ENCODE measurements at places on chromosomes 7 and 10. TPM values are rescaled to one million over a fixed set of nuclear protein-coding genes. Genes with fewer than 3 reads are reported as not detected.
A peak's percentile ranks its signal among the peaks of the same experiment; 100 is the strongest.

DNA sequence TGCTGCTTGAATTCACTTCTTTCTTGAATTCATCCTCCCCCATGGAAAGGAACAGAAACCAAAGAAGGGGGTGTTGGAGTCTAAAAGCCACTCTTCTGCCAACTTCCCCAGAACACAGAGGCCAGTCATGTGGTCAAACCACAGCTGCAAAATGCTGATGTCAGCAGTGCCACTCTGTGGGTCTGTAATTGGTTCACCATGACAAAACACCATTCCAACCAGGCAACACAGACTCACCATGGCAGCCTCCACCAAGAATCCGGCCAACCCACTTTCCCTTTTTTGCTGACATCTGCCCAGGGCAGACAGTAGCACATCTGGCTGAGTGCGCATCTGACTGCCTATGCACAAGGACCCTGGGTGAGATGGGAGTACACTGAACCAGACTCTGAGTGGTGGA, 16.8 kb downstream of the OSBPL3 start:
- no peaks in the 10 kb centered on the region for H3K27me3 ChIP-seq
- H3K27ac ChIP-seq, result peak overlapping the region; percentile 27
- H3K36me3 ChIP-seq, result no peaks in the 10 kb centered on the region
- H3K4me1 ChIP-seq, result peaks cover 6% of the 10 kb centered on the region

DNA sequence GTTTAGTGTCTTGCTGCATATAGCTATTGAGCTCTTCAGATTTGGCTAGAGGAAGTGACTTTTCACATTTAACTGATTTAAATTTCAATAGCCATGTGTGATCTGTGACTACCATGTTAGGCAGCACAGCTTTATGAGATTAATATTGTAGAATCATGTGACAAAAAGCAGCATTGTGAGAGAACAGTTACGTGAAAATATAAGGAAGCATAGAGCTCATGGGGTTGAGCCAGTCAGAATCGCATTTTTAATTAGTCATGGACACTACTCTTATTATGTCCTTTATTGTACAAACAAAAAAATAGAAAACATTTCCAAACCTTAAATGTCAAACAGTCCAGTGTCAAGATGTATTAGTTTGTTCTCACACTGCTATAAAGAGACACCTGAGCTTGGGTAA, 48.0 kb downstream of the MTURN start:
- H3K27me3 ChIP-seq, result no peaks in the 10 kb centered on the region
- H3K4me3 ChIP-seq, result no peak overlapping the region
- no peaks in the 10 kb centered on the region for H3K4me1 ChIP-seq
- no peak for DNase-seq
- no peaks in the 10 kb centered on the region for H3K36me3 ChIP-seq
- no peak overlapping the region for H3K27ac ChIP-seq

DNA sequence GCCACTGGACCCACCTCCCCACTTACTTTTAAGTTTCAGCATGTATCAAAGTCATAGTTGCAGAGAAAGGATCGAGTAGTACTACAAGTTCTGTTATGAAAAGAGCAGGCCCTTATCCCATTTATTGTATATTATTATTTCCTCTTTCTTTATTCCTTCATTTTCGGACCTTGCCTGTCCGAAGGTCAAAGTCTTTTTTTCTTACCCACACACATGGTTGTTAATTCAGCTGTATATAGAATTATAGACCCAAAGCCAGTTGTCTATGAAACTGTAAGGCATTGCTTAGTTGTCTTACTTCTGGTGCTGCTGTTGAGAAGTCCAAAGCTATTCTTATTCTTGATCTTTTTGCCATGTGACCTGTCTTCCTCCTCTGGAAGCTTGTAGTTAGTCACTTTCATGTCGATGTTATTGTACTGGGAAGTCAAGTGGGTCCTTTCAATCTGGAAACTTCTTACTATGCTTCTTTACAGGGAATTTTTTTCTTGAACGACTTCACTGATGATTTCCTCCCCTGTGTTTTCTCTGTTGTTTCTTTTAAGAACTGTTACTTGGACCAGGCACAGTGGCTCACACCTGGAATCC, 8.3 kb downstream of the NUDT5 start:
- H3K36me3 ChIP-seq, result peaks cover 34% of the 10 kb centered on the region
- H3K27ac ChIP-seq, result no peak overlapping the region
- no peak overlapping the region for H3K4me3 ChIP-seq
- H3K4me1 ChIP-seq, result no peaks in the 10 kb centered on the region
- H3K27me3 ChIP-seq, result no peaks in the 10 kb centered on the region

GRCh38 chr10:49056356-49056755, 59.0 kb downstream of the VSTM4 start:
- no peaks in the 10 kb centered on the region for H3K36me3 ChIP-seq
- H3K27ac ChIP-seq, result no peak overlapping the region
- H3K4me1 ChIP-seq, result no peaks in the 10 kb centered on the region
- H3K4me3 ChIP-seq, result no peak overlapping the region
- no peak for DNase-seq
- no peaks in the 10 kb centered on the region for H3K27me3 ChIP-seq

GRCh38 chr7:42471573-42472174, 234.7 kb upstream of the GLI3 start:
- H3K36me3 ChIP-seq, result no peaks in the 10 kb centered on the region
- no peak overlapping the region for H3K27ac ChIP-seq
- H3K27me3 ChIP-seq, result no peaks in the 10 kb centered on the region
- no peak for DNase-seq

- H3K27me3 ChIP-seq, result no peaks in the 10 kb centered on the region
- H3K36me3 ChIP-seq, result no peaks in the 10 kb centered on the region
- H3K4me3 ChIP-seq, result no peak overlapping the region
- peaks cover 4% of the 10 kb centered on the region for H3K4me1 ChIP-seq
Observed at GRCh38 chr10:116765648-116766081, 23.3 kb upstream of the HSPA12A start.

- no peak overlapping the region for H3K27ac ChIP-seq
- DNase-seq, result no peak
- no peaks in the 10 kb centered on the region for H3K4me1 ChIP-seq
Observed at GRCh38 chr10:5575144-5575481, 50.4 kb downstream of the CALML3 start.

DNA sequence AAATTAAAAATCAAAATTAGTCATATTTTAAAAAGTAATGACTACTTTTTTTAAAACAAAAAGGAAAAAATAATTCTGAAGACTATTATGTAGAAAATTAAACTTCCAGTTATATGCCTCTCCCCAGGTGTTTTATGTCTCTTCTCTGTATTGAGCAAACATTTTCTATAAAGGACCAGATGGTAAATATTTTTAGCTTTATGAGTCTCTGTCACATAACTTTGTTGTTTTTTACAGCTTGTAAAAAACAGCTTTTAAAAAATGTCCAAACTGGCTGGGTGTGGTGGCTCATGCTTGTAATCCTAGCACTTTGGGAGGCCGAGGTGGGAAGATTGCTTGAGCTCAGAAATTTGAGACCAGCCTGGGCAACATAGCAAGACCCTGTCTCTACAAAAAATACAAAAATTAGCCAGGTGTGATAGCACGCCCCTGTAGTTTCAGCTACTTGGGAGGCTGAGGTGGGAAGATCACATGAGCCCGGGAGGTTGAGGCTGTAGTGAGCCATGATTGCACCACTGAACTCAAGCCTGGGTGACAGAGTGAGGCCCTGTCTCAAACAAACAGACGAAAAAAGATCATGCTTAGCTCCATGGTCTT, 23.5 kb downstream of the GARS1 start:
- no peaks in the 10 kb centered on the region for H3K36me3 ChIP-seq
- H3K4me3 ChIP-seq, result no peak overlapping the region
- DNase-seq, result no peak
- no peak overlapping the region for H3K27ac ChIP-seq
- H3K4me1 ChIP-seq, result no peaks in the 10 kb centered on the region

- no peak overlapping the region for H3K4me3 ChIP-seq
- DNase-seq, result no peak
- H3K36me3 ChIP-seq, result no peaks in the 10 kb centered on the region
- no peaks in the 10 kb centered on the region for H3K27me3 ChIP-seq
Observed at GRCh38 chr7:150968734-150969372, 9.3 kb downstream of the KCNH2 start.

GRCh38 chr7:1066242-1066588, 21.7 kb upstream of the GPER1 start:
- no peak overlapping the region for H3K27ac ChIP-seq
- no peaks in the 10 kb centered on the region for H3K27me3 ChIP-seq
- peaks cover 13% of the 10 kb centered on the region for H3K4me1 ChIP-seq
- no peaks in the 10 kb centered on the region for H3K36me3 ChIP-seq
- peak overlapping the region; percentile 31 for H3K4me3 ChIP-seq

GRCh38 chr10:89314676-89315075, 12.8 kb downstream of the IFIT2 start:
- no peaks in the 10 kb centered on the region for H3K27me3 ChIP-seq
- no peak overlapping the region for H3K27ac ChIP-seq
- no peak overlapping the region for H3K4me3 ChIP-seq
- no peaks in the 10 kb centered on the region for H3K36me3 ChIP-seq

DNA sequence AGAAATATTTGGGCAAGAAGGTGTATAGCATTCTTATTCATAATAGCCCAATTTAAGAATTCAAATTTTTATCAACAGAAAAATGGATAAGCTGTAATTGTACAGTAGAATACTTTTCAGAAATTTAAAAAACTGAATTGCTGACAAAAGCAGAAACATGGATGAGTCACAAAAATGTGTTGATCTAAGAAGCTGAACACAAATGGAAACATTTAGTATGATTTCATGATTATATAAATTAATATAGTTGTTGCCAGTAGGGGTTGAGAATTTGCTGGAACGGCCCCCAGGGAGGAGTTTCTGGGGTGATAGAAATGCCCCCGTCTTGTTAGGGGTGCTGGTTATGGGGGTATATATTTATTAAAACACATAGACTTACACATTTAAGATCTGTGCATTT, 179.1 kb downstream of the KLF6 start:
- H3K36me3 ChIP-seq, result no peaks in the 10 kb centered on the region
- no peak for DNase-seq
- no peaks in the 10 kb centered on the region for H3K27me3 ChIP-seq

GRCh38 chr7:1940863-1941262, 270.8 kb downstream of the ELFN1 start:
- DNase-seq, result peak; percentile 44
- H3K27ac ChIP-seq, result peak overlapping the region; percentile 83
- H3K36me3 ChIP-seq, result no peaks in the 10 kb centered on the region
- H3K27me3 ChIP-seq, result no peaks in the 10 kb centered on the region

GRCh38 chr10:42962110-42962901, 114.6 kb upstream of the RET start:
- H3K27ac ChIP-seq, result no peak overlapping the region
- peak; percentile 31 for DNase-seq
- no peak overlapping the region for H3K4me3 ChIP-seq
- H3K36me3 ChIP-seq, result no peaks in the 10 kb centered on the region
- no peaks in the 10 kb centered on the region for H3K4me1 ChIP-seq
- no peaks in the 10 kb centered on the region for H3K27me3 ChIP-seq

- no peak overlapping the region for H3K27ac ChIP-seq
- no peaks in the 10 kb centered on the region for H3K27me3 ChIP-seq
- DNase-seq, result no peak
- no peaks in the 10 kb centered on the region for H3K36me3 ChIP-seq
- no peaks in the 10 kb centered on the region for H3K4me1 ChIP-seq
Observed at GRCh38 chr7:33346055-33346454, 216.7 kb downstream of the BBS9 start.

DNA sequence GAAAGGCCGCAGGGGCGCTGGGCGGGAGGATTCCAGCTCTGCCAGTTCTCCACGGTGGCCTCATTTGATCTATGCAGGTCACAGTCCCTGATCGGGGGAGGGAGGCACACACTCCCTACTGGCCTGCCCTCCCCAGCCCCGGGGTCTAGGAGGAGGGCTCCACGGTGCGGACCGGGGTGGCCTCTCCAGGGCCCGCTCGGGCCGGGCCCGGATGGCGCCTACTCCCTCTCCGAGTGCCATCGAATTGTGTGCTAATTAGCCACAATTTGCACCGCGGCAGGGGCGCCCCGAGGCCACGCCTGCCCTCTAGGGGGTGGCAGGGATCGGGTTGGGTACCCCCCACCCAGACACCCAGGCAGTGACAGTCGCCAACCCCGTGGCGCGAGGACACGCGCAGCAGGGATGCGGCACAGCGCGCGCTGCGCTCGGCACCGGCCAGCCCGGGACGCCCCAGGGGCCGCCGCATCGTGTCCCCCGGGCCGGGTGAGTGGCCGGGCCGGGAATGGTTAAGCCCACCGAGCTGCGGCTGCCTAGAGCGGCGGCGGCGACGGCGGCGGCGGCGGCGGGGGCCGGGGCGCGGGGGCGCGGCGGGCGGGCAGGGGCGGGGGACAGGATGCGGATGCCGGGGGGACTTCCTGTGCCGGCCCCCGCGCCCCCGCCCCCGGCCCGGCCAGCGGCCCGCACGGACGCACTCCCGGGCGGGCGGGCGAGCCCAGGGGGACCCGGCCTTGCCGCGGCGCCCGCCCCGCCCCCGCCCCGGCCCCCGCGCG, at the start of gene ZNF853:
ZNF853 (plus strand) TSS at position 658 of the 770 bp plus-strand sequence. CDS start 565 bp downstream, outside the sequence.
- H3K4me3 ChIP-seq, result peak within 1 kb of the TSS; percentile 62
- no peaks in the 10 kb centered on the region for H3K27me3 ChIP-seq
- H3K27ac ChIP-seq, result peak within 1 kb of the TSS; percentile 70

DNA sequence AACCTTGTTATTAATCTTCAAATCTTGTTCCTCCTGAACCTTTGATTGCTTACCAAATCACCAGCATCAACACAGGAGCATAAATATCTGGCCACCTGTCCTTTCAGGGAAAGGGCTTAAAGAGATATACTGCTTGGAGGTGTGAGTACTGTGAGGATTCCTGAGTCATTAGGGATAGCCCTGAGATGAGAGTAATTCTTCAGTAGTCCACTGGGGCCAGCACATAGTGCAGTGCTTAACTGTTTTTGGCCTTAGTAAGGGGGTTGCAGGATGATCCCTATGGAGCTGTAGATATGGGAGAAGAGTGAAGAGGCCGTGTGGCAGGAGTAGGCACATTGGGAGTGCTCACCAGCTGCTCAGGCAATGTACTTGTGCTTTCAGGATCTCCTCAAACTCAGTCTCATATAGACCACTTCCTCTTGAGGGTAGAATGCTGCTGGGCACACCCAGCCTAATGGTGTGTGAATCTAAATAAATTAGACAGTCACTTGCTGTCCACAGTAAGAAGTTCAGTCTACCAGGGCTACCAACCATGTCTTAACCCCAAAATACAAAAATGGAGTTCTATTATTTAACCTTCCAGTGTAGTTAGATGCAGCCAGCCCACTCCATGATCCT, 26.5 kb upstream of the GPR141 start:
- DNase-seq, result no peak
- H3K4me1 ChIP-seq, result no peaks in the 10 kb centered on the region
- H3K36me3 ChIP-seq, result no peaks in the 10 kb centered on the region
- H3K27me3 ChIP-seq, result no peaks in the 10 kb centered on the region

DNA sequence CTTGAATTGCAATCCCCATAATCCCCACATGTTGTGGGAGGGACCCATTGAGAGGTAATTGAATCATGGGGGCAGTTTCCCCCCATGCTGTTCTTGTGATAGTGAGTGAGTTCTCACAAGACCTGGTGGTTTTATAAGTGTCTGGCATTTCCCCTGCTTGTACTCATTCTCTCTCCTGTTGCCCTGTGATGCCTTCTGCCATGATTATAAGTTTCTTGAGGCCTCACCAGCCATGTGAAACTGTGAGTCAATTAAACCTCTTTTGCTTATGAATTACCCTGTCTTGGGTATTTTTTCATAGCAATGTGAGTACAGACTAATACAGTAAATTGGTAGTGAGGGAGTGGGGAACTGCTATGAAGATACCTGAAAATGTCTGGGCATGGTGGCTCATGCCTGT, 65.0 kb downstream of the ANKRD7 start:
- H3K4me1 ChIP-seq, result no peaks in the 10 kb centered on the region
- no peaks in the 10 kb centered on the region for H3K27me3 ChIP-seq
- DNase-seq, result no peak
- no peak overlapping the region for H3K4me3 ChIP-seq

Gene ATOH7
- total RNA-seq, result 5.3 TPM

Gene SPDYE1
- not detected for total RNA-seq

Gene MMD2
- not detected for total RNA-seq

Gene INMT
- total RNA-seq, result 24.8 TPM

Gene MOSPD3
- 14.2 TPM for total RNA-seq

Gene PPP1R3C
- total RNA-seq, result 1.5 TPM

Gene FGFBP3
- not detected for total RNA-seq

Gene GIMAP1
- 1.8 TPM for total RNA-seq

Measured in Peyer's patch (tissue), 4 donors.